Amygdala (tissue), 56 donors: ENCODE measurements at places on chromosomes 2 and 18.

- DNase-seq, result no peak
These were observed 116.6 kb downstream of the SRBD1 start for GRCh38 chr2:45494275-45494977.

GRCh38 chr2:191885650-191886049 lies 38.8 kb upstream of the CAVIN2 start:
- no peak for DNase-seq

DNA sequence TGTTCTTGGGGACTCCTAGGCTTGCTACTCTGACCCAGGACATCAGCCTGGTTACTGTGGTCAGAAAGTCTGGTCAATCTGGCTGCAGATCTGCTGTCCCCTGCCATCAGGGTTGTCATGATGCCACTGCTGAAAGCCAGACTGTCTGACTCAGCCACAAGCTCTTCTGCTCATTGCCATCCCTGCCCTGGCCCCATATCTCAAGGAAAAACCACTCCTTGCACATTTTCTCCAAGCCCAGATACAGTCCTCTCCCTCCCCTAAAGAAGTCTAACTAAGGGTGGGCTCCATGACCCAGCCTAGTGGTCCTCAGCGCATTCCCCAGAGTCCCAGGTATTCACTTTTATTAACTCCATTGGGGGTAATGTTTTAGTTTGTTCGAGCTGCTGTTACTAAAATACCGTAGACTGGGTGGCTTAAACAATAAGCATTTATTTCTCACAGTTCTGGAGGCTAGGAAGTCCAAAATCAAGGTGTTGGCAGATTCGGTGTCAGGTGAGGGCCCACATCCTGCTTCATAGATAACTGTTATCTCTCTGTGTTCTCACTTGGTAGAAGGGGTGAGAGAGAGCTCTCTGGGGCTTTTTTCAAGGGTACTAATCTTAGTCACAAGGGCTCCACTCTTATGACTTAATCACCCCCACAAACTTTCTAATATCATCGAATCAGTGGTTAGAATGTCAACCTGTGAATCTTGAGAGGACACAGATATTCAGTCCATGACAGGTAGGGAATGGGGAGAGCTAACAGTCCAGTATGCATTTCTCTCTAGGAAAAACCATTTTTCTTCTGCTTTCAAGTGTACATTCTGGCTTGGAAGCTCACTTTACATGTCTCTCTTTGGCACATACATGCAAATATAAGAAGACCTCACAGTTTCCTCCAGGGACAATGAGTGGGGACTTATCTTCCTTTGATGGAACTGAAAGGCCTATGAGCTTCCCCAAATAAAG lies 94.8 kb upstream of the CXCR4 start:
- DNase-seq, result no peak

DNA sequence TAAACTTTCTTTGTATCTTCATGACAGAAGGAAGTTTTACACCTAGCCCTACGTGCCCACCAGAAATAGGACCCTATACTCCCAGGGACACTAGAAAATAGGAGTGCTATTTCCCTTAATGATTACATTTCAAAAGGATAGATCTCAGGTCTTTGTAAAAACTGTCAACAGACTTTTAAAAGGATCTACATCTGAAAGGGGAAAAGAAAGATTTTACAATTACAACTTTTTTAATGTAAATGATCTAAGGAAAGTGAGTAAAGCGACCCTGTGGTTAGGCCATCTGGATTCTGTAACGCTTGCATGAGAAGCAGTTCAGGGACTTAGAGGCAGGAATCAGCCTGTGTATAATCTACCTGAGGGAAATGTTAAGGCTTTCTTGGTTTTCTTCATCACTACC lies 431.8 kb upstream of the MC4R start:
- no peak for DNase-seq

DNA sequence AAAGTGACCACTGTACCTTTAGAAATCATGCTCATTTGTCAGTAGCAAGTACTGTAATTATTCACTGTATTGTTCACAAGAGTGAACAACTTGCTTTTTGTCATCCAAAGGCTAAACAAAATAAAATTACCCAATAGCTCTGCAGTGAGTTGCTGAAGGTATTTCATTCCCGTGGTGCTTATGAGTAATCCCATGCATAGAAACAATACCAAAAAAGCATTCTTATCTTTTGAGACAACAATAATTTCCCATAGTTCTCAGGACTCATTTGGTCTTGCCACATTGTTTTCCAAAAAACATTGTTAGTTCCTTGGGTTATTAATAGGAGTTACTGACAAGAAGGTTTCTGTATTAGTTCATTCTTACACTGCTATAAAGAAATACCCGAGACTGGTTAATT lies 503.2 kb upstream of the FAM98A start:
- DNase-seq, result no peak
